Neural progenitor cell (in vitro differentiated cells): ENCODE measurements at places on chromosomes 3 and 15. TPM values are rescaled to one million over a fixed set of nuclear protein-coding genes. Genes with fewer than 3 reads are reported as not detected.

GRCh38 chr3:14780927-14781507 is 37.7 kb upstream of the FGD5 start:
- peaks cover 8% of the 10 kb centered on the region for H3K4me1 ChIP-seq
- H3K36me3 ChIP-seq = no peaks in the 10 kb centered on the region
- no peak overlapping the region for H3K4me3 ChIP-seq
- H3K27me3 ChIP-seq = no peaks in the 10 kb centered on the region

- DNase-seq = no peak
- no peak overlapping the region for H3K4me3 ChIP-seq
- no peaks in the 10 kb centered on the region for H3K36me3 ChIP-seq
- H3K27ac ChIP-seq = no peak overlapping the region
- peaks cover 43% of the 10 kb centered on the region for H3K4me1 ChIP-seq
- H3K27me3 ChIP-seq = no peaks in the 10 kb centered on the region
Measured at GRCh38 chr3:150370999-150371398, 37.1 kb upstream of the TSC22D2 start.

PROS1 gene
- 11.9 and 18.5 TPM in 2 replicates for total RNA-seq

DNA sequence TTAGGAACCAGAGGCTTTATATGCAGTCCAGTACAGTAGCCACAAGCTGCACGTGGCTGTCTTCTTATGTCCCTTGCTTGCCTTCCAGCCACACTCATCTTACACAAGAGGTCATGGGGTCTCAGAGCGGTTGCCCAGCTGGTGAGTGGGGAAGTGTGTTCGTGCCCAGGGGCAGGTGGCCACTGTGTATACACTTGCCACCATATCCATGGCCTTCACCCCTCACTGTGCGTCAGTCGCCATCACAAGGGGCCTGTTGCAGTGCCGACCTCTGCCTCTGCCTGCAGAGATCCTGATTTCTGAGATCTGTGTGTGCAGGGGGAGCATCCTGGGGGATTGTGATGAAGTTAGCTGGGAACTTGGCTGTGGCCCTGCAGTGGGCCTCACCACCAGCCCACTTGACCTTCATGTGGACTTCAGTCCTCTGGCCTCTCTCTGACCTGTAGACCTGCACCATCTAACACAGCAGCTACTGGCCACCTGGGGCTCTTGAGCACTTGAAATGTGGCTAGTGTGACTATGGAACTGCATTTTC is 43.1 kb upstream of the SACM1L start:
- no peaks in the 10 kb centered on the region for H3K27me3 ChIP-seq
- no peak overlapping the region for H3K4me3 ChIP-seq
- H3K36me3 ChIP-seq = no peaks in the 10 kb centered on the region
- H3K27ac ChIP-seq = no peak overlapping the region
- DNase-seq = no peak
- no peaks in the 10 kb centered on the region for H3K4me1 ChIP-seq

TRH gene
- 0.19 TPM in 1 of 2 replicates, not detected in the other for total RNA-seq

GRCh38 chr3:40336511-40337135 is 27.1 kb downstream of the EIF1B start:
- H3K4me3 ChIP-seq = no peak overlapping the region
- H3K36me3 ChIP-seq = no peaks in the 10 kb centered on the region
- no peak for DNase-seq
- H3K27me3 ChIP-seq = no peaks in the 10 kb centered on the region

GRCh38 chr3:37170060-37170459 is 4.3 kb downstream of the LRRFIP2 start:
- no peak overlapping the region for H3K27ac ChIP-seq
- H3K36me3 ChIP-seq = no peaks in the 10 kb centered on the region
- no peaks in the 10 kb centered on the region for H3K27me3 ChIP-seq

SERP1 gene
- total RNA-seq = 120 and 129 TPM in 2 replicates

GRCh38 chr3:16896820-16897219 is 12.1 kb downstream of the PLCL2 start:
- peaks cover 5% of the 10 kb centered on the region for H3K36me3 ChIP-seq
- H3K27me3 ChIP-seq = no peaks in the 10 kb centered on the region
- no peak for DNase-seq
- no peak overlapping the region for H3K4me3 ChIP-seq
- H3K4me1 ChIP-seq = peaks cover 6% of the 10 kb centered on the region

DNA sequence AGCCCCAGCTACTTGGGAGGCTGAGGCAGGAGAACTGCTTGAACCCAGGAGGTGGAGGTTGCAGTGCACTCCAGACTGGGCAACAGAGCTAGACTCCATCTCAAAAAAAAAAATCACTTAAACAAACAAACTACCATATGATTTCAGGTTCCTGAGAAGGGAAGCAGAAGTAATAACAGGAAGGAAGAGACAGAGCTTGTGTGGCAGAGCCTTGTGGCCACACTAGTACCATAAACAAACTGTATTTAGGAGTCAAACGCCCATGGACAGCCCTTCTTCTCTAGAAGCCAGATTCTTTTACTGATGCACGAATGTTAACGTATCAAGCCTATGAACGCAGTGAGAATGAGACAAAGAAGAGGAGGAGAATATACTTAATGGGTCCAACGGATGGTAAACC is 12.0 kb downstream of the MTMR10 start:
- H3K27ac ChIP-seq = no peak overlapping the region
- no peak overlapping the region for H3K4me3 ChIP-seq
- no peak for DNase-seq

GRCh38 chr3:151439652-151440125 is 21.2 kb downstream of the IGSF10 start:
- no peak overlapping the region for H3K4me3 ChIP-seq
- peak; percentile 62 for DNase-seq
- H3K36me3 ChIP-seq = no peaks in the 10 kb centered on the region
- H3K4me1 ChIP-seq = no peaks in the 10 kb centered on the region
- no peak overlapping the region for H3K27ac ChIP-seq

ANKRD63 gene
- total RNA-seq = not detected in 2 replicates

GRCh38 chr3:184750349-184751083 is 38.7 kb upstream of the MAGEF1 start:
- H3K27me3 ChIP-seq = no peaks in the 10 kb centered on the region
- no peaks in the 10 kb centered on the region for H3K36me3 ChIP-seq
- no peak overlapping the region for H3K4me3 ChIP-seq
- H3K4me1 ChIP-seq = peaks cover 28% of the 10 kb centered on the region

IMPG2 gene
- 0.03 and 0.15 TPM in 2 replicates for total RNA-seq

GRCh38 chr3:48345946-48346572 is 12.6 kb upstream of the SPINK8 start:
- H3K36me3 ChIP-seq = no peaks in the 10 kb centered on the region
- H3K4me1 ChIP-seq = no peaks in the 10 kb centered on the region
- H3K4me3 ChIP-seq = no peak overlapping the region
- DNase-seq = no peak
- H3K27me3 ChIP-seq = peaks cover 12% of the 10 kb centered on the region

GRCh38 chr3:45549961-45550360 is 44.6 kb upstream of the LIMD1 start:
- no peak overlapping the region for H3K27ac ChIP-seq
- H3K4me1 ChIP-seq = no peaks in the 10 kb centered on the region
- H3K4me3 ChIP-seq = no peak overlapping the region
- no peaks in the 10 kb centered on the region for H3K36me3 ChIP-seq

GRCh38 chr3:139122221-139122581 is 77.5 kb upstream of the PRR23C start:
- no peak overlapping the region for H3K27ac ChIP-seq
- DNase-seq = no peak
- H3K4me3 ChIP-seq = no peak overlapping the region
- H3K27me3 ChIP-seq = no peaks in the 10 kb centered on the region

- H3K4me1 ChIP-seq = peaks cover 3% of the 10 kb centered on the region
- DNase-seq = no peak
- no peak overlapping the region for H3K4me3 ChIP-seq
- no peak overlapping the region for H3K27ac ChIP-seq
- H3K36me3 ChIP-seq = no peaks in the 10 kb centered on the region
- no peaks in the 10 kb centered on the region for H3K27me3 ChIP-seq
Measured at GRCh38 chr15:36994790-36995189, 105.6 kb downstream of the MEIS2 start.

MED12L gene
- total RNA-seq = 14.2 and 16.5 TPM in 2 replicates

C3orf22 gene
- not detected in 2 replicates for total RNA-seq

DNA sequence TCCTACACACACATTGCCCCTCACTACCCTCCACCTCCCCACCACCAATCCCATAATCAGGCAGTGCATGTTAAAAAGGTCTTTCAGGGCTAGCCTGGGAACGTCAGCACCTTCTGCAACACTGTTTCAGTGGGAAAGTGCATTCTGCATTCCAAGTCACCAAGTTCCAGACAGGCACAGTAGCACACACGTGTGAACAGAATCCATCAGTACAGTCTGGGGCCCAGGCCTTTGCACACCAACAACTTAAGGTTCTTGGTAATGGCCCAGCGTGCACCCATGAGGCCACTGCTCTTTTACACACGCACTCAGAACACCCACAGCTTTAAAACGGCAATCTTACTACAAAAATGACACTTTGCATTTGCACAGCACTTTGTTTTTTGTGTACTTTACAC is 1.2 kb downstream of the ANXA2 start:
- no peak overlapping the region for H3K27ac ChIP-seq
- no peaks in the 10 kb centered on the region for H3K36me3 ChIP-seq
- H3K4me3 ChIP-seq = no peak overlapping the region
- H3K27me3 ChIP-seq = peaks cover 90% of the 10 kb centered on the region
- no peak for DNase-seq

- DNase-seq = no peak
- no peak overlapping the region for H3K4me3 ChIP-seq
- H3K4me1 ChIP-seq = no peaks in the 10 kb centered on the region
- H3K36me3 ChIP-seq = no peaks in the 10 kb centered on the region
Measured at GRCh38 chr3:192273001-192273696, 454.2 kb downstream of the FGF12 start.

DNA sequence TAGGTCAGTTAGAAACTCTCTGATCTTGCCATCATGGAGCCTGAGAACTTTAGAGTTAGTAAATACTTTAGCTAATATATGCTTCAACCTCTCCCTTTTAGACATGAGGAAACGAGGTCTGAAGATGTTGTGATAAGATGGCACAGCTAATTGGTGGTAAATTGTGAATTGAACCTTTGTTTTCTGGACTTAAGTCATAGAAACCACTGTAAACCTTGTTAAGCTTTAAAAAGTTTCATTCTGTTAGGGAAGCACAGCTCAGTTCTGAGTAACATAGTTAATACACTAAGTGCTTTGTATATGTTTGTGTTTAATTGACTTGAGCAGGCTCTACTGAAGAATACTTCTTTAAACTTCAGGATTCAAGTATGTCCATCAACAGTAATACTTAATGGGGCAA is 108.6 kb downstream of the AKAP13 start:
- H3K27ac ChIP-seq = no peak overlapping the region
- no peaks in the 10 kb centered on the region for H3K36me3 ChIP-seq

- H3K27ac ChIP-seq = no peak overlapping the region
- no peaks in the 10 kb centered on the region for H3K36me3 ChIP-seq
- H3K27me3 ChIP-seq = no peaks in the 10 kb centered on the region
- H3K4me3 ChIP-seq = no peak overlapping the region
Measured at GRCh38 chr15:90845201-90845949, 23.0 kb upstream of the FURIN start.

- H3K36me3 ChIP-seq = no peaks in the 10 kb centered on the region
- H3K27ac ChIP-seq = no peak overlapping the region
- no peak overlapping the region for H3K4me3 ChIP-seq
- H3K4me1 ChIP-seq = no peaks in the 10 kb centered on the region
- H3K27me3 ChIP-seq = no peaks in the 10 kb centered on the region
- no peak for DNase-seq
Measured at GRCh38 chr3:117417411-117417810, 707.8 kb downstream of the TUSC7 start.

GRCh38 chr15:25783607-25784540 is 79.3 kb downstream of the ATP10A start:
- H3K4me1 ChIP-seq = no peaks in the 10 kb centered on the region
- H3K36me3 ChIP-seq = no peaks in the 10 kb centered on the region
- H3K4me3 ChIP-seq = no peak overlapping the region
- no peaks in the 10 kb centered on the region for H3K27me3 ChIP-seq

- H3K27me3 ChIP-seq = no peaks in the 10 kb centered on the region
- peaks cover 42% of the 10 kb centered on the region for H3K4me1 ChIP-seq
- H3K4me3 ChIP-seq = no peak overlapping the region
- DNase-seq = no peak
- no peak overlapping the region for H3K27ac ChIP-seq
Measured at GRCh38 chr3:117408811-117409210, 699.2 kb downstream of the TUSC7 start.

- no peaks in the 10 kb centered on the region for H3K36me3 ChIP-seq
- H3K4me1 ChIP-seq = peaks cover 39% of the 10 kb centered on the region
- no peak overlapping the region for H3K27ac ChIP-seq
- peaks cover 14% of the 10 kb centered on the region for H3K27me3 ChIP-seq
- no peak overlapping the region for H3K4me3 ChIP-seq
Measured at GRCh38 chr15:75834021-75834420, 9.2 kb upstream of the UBE2Q2 start.

TEX55 gene
- not detected in 2 replicates for total RNA-seq

DNA sequence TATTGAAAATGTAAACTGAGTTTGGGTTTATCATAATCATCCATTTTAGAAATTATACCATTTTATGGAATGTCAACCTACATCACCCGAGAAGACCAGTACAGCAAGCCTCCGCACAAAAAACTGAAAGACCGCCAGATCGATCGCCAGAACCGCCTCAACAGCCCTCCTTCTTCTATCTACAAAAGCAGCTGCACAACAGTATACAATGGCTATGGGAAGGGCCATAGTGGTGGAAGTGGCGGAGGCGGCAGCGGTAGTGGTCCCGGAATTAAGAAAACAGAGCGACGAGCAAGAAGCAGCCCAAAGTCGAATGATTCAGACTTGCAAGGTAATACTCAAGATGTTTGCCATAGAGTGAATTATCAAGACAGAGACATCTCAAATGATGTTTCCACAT is 197.0 kb downstream of the GHSR start:
- no peak for DNase-seq
- no peaks in the 10 kb centered on the region for H3K27me3 ChIP-seq
- no peaks in the 10 kb centered on the region for H3K36me3 ChIP-seq
- H3K27ac ChIP-seq = no peak overlapping the region

- H3K4me3 ChIP-seq = no peak overlapping the region
- no peaks in the 10 kb centered on the region for H3K36me3 ChIP-seq
- no peaks in the 10 kb centered on the region for H3K27me3 ChIP-seq
- no peak overlapping the region for H3K27ac ChIP-seq
- peaks cover 11% of the 10 kb centered on the region for H3K4me1 ChIP-seq
Measured at GRCh38 chr3:110743202-110743601, 328.4 kb upstream of the NECTIN3 start.

GRCh38 chr3:150248888-150249681 is 159.0 kb upstream of the TSC22D2 start:
- DNase-seq = no peak
- H3K36me3 ChIP-seq = no peaks in the 10 kb centered on the region
- no peaks in the 10 kb centered on the region for H3K27me3 ChIP-seq

GRCh38 chr15:82805994-82806406 is at the start of gene FSD2:
Gene FSD2 (minus strand): TSS chr15:82806069. CDS start chr15:82787390, 18,679 bp downstream.
- no peak within 1 kb of the TSS for H3K4me3 ChIP-seq
- no peak within 1 kb of the TSS for H3K27ac ChIP-seq
- H3K4me1 ChIP-seq = peaks cover 4% of the 10 kb centered on the region
- H3K27me3 ChIP-seq = peaks cover 49% of the 10 kb centered on the region

DNA sequence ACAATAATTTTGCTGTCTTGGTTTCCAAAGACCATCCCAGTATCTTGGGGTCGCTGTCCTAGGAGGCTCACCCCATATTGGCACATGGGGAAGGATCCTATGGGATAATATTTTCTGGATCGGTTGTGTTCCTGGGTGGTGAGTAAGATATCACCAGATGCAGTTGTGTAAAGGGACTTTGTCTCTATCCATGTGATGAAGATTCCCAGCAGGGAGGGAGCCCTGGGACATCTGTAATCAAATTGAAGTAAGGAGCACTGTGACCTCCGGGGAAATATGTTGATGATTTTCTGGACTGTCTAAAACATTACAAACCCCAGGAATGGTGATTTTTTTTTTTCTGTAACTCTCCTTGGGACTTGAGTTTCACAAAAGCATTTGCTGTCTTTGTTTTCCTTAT is 36.2 kb upstream of the LRTM1 start:
- peaks cover 9% of the 10 kb centered on the region for H3K4me1 ChIP-seq
- DNase-seq = no peak
- no peak overlapping the region for H3K4me3 ChIP-seq
- no peak overlapping the region for H3K27ac ChIP-seq
- H3K36me3 ChIP-seq = no peaks in the 10 kb centered on the region
